NCI-H1092 treated with DMSO at 0.1 percent for 48 hours (cell line): ENCODE measurements at places on chromosomes 5 and 9.

GRCh38 chr5:167485061-167485774, 806.2 kb upstream of the WWC1 start:
- no peak for DNase-seq

GRCh38 chr9:78954286-78954685, 617.5 kb upstream of the TLE4 start:
- DNase-seq = no peak

- no peak for DNase-seq
Observed at GRCh38 chr5:10233505-10233904, 16.2 kb downstream of the ATPSCKMT start.

GRCh38 chr9:450057-450456, 235.4 kb downstream of the DOCK8 start:
- DNase-seq = no peak

DNA sequence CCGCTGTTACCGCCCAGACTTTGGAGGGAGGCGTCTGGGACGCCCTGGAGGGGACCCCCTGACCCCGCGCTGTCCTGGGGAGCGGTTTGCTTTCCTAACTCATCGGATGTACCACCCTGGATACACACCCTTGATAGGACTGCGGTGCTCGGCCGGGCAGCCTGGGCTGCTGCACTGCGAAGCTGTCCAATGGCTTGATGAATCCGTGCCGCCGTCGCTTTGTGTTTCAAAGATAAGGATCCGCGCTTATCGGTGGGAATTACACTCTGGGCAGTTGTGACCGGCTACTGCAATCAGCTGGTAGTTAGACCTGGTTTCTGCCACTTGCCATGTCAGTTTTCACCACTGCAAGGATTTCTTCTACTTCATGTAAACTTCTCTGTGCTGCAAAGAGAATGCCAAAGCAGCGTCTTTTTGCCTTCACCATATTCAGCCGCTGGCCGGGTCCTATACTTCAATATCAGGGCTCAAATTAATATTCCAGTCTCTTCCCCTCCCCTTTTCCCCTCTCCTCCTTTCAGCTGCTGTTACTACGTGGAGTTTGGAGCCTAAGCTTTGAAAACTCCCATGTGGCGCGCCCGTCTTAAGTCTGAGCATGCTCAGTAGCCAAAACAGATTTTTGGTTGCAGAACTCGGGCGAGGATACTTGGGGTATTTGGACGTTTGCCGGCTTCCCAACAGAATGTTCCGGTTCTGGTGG, 727 bp downstream of the SMAD5 start:
- DNase-seq = peak; percentile 22

DNA sequence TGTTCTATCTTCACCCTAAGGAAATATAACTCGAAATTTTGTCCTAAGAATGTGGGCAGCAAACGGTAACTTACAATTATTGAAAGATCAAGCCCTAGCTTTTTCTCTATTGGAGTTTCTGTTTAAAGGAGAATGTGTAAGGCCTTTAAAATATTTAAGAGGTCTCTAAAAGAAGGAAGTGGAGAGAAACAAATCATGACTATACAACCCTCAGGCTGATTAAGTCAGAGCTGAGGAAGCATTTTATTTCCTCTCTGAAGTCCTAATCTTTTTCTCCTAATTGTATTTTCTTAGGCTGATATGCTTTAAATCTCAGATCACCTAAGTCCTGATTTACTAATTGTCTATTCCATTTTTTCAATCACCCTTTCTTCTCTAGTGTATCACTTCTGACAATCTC, 1708.8 kb upstream of the C9orf72 start:
- DNase-seq = no peak

DNA sequence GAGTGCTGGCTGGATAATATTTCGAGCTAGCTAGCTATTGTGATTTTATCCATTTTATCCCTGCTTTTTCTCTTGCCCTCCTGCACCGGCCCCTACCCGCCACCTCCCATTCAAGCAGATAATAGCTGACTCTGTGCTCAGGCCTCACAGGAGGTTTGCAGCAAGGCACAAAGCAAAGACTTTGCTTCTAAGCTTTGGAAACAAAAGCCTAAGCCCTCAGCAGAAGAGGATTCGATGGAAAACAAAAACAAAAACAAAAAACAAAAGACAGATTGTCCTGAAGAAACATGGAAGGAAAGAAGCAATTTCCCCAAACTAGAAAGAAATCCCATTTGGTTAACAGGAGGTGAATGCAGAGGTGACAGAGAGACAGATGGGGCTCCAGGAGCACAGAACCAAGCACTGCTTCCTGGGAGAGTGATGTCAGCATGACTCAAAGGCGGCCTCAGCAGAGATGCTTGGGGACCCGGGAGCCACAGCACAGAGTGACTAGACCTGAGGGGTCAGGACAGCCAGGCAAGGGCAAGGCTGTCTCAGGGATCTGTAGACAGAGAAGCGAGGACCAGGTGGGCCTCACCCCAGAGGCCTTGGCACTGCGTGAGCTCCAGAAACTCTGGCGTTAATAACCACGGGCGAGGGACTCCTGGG, 28.4 kb downstream of the MTX3 start:
- DNase-seq = no peak

- DNase-seq = no peak
Observed at GRCh38 chr5:88488561-88488960, 219.9 kb upstream of the TMEM161B start.

GRCh38 chr9:85425153-85425611, 316.6 kb downstream of the AGTPBP1 start:
- peak; percentile 71 for DNase-seq

- DNase-seq = no peak
Observed at GRCh38 chr5:122707796-122708195, 67.1 kb upstream of the SNX2 start.

DNA sequence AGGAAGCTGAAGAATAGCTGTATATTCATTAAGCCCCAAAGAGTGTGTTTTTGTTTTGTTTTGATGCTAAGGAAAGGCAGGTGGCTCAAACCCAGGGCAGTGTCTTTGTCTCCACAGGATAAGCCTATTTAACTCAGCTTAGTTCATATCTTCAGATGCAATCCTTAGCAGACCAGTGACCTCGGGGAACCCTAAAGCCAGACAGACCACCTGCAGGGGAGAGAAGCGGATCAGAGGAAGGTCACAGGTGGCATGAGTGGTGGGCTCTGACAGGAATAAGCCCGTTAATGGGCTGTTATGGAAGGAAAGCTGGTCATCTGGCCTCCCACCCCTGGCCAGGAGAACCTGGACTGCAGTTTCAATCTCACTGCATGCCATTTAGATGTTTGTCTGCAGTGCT, 30.8 kb downstream of the TAS2R1 start:
- no peak for DNase-seq

GRCh38 chr9:89408628-89409101, 89.2 kb downstream of the SEMA4D start:
- DNase-seq = no peak

GRCh38 chr5:10600626-10601245, 36.9 kb downstream of the ANKRD33B start:
- no peak for DNase-seq

- DNase-seq = no peak
Observed at GRCh38 chr9:118961857-118962256, 407.4 kb downstream of the BRINP1 start.

GRCh38 chr9:83166372-83166771, 103.4 kb upstream of the RASEF start:
- no peak for DNase-seq

GRCh38 chr5:43601454-43602260, 1.3 kb upstream of the NNT start:
- DNase-seq = peak; percentile 29

GRCh38 chr9:6610073-6610472, 35.5 kb downstream of the GLDC start:
- no peak for DNase-seq

GRCh38 chr9:92739346-92739970, 25.2 kb downstream of the BICD2 start:
- no peak for DNase-seq

DNA sequence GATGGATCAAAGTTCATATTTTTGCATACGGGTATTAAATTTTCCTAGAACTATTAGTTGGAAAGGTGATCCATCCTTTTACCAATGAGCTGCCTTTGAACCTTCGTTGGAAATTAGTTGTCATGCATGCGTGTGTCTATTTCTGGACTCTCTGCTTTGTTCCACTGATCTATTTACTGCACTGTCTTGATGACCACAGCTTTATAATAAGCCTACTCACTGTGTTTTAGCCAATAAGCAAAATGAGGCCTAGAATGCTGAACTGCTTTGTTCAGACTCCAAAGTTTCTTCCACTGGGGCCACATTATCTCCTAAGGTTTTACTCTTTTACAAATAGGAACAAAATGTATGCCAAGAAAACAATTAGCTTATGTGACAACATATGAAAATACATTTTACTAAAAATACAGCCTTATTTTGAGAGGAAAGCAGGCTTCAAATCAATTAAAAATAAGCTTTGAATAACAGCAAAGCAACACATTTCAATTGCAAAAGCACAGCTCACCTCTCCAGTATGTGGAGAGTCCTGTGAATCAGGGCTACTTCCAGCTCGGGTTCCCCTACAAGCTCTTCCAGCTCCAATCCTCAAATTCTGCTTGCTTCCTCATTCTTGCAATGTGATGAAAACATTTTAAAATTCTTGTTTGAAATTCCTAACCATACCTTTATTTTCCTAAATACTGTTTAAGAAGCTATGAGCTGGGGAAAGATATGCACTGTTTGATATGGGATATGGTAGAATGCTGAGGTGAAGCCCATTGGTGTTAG, 72.0 kb downstream of the RETREG1 start:
- DNase-seq = no peak

GRCh38 chr5:178297751-178298150, 65.1 kb upstream of the PHYKPL start:
- DNase-seq = no peak

GRCh38 chr5:160293901-160294561, 18.3 kb downstream of the CCNJL start:
- no peak for DNase-seq

- no peak for DNase-seq
Observed at GRCh38 chr9:13330396-13331004, 51.0 kb upstream of the MPDZ start.

- no peak for DNase-seq
Observed at GRCh38 chr9:131995382-131995781, 84.3 kb downstream of the MED27 start.

DNA sequence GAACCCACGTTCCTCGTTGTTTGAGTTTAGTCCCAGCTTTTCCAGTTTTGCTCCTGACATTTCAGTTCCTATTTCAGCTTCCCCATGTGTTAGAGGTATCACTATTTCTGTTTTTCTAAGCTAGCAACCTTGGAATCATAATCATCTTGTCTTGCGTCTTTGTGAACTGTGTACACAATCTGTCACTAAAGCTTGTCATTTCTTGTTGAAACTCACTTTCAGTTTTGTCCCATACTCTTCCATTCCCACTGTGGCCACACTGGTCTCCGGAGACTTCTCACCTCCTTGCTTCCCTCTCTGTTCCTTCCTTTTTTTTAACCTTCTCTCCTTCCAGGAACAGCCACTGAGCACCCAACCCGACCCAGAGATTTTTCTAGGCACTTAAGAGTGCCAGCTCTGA, 36.9 kb downstream of the TGFBR1 start:
- no peak for DNase-seq

GRCh38 chr5:50965654-50966375, 299.4 kb downstream of the PARP8 start:
- DNase-seq = peak; percentile 70

DNA sequence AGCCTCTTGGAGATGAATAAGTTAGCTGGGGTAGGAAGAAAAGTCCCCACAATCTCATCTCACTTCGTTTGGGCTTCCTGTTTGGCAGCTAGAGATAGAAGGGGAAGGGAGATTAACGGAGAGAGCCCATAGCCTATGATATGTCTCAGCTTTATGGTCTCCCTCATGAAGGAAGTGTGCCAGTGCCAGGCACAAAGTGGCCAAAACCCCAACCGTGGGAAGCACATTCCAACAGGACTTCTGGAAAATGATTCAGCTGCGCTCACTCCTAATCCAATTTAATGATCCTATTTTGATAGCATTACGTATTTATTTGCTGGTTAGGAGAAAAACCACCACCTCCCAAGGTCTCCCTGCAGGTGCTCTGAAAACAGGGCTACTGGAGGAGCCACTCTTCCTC, 303.1 kb upstream of the CLINT1 start:
- no peak for DNase-seq

- DNase-seq = no peak
Observed at GRCh38 chr5:57772512-57772911, 289.9 kb upstream of the ACTBL2 start.

- DNase-seq = no peak
Observed at GRCh38 chr5:11293523-11293922, 532.5 kb upstream of the DAP start.

- DNase-seq = no peak
Observed at GRCh38 chr5:71744009-71744790, 25.1 kb downstream of the CARTPT start.

DNA sequence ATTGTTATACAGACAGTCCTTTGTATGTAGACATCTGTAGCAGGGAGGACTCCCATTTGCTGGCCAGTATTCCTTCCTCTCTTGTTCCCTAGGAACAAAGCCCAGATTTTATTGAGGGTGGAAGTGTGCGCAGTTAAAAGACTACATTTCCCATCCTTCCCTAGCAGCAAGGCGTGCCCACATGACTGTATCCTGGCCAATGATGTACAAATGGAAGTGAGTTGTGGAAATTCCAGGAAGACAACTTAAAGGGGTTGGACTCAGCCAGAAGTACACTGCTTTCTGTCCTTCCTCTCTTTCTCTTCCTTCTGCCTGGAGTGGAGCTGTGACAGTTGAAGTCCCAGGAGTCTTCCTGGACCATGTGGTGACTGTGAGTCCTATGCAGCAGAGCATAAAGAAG, 89.0 kb downstream of the HRH2 start:
- DNase-seq = no peak

DNA sequence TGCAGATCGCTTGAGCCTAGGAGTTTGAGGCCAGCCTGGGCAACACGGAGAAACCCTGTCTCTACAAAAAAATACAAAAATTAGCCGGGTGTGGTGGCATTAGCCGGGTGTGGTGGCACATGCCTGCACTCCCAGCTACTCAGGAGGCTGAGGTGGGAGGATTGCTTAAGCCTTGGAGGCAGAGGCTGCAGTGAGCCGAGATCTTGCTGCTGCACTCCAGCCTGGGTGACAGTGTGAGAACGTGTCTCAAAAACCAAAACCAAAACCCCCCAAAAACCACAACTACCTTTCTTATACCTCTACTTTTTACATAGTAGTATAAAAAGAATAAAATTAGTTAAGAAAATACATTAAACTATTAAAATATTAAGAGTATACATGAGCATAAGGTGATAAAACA, 121.2 kb downstream of the RAPGEF6 start:
- DNase-seq = no peak

GRCh38 chr5:148873690-148874485, 47.5 kb downstream of the ADRB2 start:
- DNase-seq = no peak

DNA sequence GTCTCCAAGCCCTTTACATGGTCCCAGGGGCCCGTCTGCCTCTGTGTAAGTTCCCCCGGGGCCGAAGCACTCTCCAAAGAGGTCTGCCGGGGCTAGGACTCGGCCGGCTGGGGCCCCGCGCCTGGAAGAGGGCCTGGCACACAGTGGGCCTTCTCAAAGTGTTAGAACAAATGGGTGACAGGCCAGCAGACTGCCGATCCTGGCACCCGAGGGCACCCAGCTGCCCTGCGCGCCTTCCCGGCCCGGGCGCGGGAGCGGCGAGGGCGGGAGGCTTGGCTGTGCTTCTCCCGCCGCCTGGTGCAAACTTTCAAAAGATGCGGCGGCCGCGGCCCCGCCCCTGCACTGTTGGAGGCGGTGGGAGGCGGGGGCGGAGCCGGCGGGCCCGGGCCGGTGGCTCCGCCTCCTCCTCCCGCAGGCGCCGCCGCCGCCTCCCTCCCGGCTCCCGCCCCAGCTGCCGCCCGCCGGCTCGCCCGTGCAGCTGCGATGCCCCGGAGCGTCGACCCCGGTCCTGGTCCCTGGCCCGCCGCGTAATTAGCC, at the start of gene NEURL1B:
Gene NEURL1B (plus strand): TSS at position 442 of the 537 bp plus-strand sequence. CDS start 144 bp downstream, outside the sequence.
- DNase-seq = peak; percentile 73

- no peak for DNase-seq
Observed at GRCh38 chr5:59236986-59237385, 654.1 kb downstream of the RAB3C start.
